ENCODE measurements at places on chromosomes 7 and 10. TPM values are rescaled to one million over a fixed set of nuclear protein-coding genes. Genes with fewer than 3 reads are reported as not detected.

DNA sequence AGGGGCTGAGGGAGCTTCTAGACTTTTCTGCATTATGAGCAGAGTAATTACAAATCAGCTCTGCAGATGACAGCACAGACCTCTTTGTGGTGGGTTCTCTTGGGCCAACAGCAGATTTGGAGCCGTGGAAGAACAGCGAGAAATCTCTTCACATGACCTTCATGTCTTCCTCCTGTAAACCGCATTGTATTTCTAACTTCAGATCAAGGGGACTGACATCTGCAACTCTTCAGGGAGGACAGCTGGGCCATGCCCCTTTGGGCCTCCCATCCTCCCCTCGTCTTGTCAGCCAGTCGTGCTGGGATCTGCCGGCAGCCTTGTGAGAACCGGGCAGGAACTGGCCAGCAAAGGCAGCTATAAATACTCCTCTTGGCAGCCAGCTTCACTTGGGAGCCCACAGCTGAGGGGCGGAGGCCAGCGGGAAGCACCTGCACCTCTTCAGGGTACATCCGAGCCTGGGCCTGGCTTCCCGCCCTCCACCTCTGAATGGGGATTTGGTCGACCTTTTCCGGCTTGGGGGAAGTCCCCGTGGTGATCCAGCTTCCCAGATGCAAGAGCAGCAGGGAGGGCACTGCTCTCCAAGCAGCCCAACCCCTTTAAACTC, 54.7 kb downstream of the STEAP1B start:
- DNase-seq, result peak; percentile 88

- DNase-seq, result no peak
These were observed 6.3 kb downstream of the FAS start for GRCh38 chr10:88996927-88997326.

The HTR7 gene
- total RNA-seq, result 0.32 TPM

DNA sequence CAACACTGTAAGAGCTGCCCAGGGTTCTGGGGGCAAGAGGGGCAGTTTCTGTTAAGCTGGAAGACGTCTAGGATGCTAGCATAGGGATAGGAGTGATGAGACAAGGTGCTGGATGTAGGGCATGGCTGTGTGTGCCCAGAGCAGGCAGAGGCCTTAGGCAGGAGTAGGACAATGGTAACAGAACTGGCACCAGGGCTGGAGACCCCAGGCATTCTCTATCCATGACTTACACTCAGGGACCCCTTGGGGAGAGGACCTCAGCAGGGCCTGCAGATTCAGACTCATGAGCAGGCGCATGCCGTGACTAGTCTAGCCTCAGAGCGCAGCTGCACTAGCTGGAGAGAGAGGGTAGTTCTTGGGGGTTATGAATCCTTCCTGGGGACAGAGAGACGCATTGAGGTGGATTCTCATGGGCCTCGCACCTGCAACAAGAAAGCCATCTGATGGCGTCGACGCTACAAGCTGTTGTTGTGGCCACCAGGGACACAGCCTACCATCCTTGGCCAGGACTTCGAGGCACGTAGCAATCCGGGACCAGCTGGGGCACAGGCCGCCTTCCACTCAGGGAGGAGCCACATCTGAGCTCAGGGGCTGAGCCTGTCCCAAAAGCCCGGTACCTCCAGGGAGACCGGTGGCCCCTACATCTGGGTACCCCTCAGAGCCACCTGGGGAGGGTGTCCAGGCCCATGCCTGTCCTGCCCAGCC, 474.1 kb downstream of the PTPRN2 start:
- DNase-seq, result no peak

GRCh38 chr7:148474481-148475025, 116.0 kb upstream of the C7orf33 start:
- no peak for DNase-seq

DNA sequence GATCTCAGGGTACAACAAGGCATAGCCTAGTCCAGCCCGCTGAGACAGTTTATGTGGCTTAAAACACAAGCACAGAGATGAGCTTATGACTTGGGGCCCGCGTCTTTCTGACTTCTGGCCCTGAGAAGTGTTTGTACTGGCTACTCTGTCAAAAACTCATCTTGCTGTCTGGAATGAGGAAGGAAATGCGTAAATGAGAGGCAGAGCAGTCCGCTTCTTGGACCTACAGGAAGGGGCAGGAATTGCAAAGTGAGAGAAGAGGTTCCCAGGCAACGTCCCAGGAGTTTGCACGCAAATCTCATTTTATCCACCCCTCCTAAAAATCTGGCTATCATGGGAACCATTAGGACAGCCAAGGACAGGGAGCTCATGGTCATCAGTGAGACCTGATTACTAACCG, 5.5 kb downstream of the ANXA11 start:
- DNase-seq, result no peak

DNA sequence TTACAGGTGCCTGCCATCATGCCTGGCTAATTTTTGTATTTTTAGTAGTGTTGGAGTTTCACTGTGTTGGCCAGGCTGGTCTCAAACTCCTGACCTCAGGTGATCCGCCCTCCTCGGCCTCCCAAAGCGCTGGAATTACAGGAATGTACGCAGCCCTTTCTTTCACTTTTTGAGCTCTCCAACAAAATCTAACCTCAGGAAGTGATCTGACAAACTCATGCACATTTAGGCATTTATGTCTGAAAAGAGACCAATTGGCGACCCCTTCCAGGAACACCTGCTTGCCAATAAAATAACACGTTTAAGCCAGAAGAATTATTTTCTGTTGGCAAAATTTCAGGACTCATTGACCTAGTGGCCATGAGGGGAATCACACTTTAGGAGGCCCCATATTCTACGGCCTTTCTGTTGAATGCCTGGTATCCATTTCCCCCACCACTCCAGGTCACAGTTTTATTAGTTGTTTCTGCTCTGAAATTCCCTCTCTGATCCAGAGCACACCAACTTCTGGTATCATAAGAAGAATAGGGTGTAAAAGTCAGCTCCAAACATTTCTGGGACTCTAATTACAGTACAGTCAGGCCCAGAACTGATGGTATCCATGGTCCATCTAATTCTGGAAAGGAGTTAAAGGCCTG, 65.8 kb upstream of the FRMD4A start:
- no peak for DNase-seq

DNA sequence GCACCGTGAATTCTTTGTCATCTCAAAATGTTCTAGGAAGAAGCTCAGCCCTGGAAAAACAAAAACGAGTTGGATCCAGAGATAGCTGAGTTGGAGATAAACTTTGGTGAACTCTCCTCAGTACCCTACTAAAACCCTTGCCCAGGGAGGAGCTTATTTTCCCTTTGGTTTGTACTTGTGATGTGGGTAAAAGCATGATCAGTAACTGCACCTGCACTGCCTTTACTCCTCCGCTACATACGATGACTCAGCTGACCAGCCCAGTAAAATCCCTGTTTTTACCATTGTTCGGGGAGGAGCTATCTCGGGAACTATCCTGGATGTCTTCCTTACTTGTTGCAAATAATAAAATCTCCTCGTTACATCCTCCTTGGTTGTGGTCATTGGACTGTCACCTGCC, 359.3 kb downstream of the SH2D4B start:
- no peak for DNase-seq

GRCh38 chr10:101063548-101064414, 2.0 kb downstream of the KAZALD1 start:
- no peak for DNase-seq
